ENCODE measurements at places on chromosomes 3 and 15.

GRCh38 chr3:88188436-88188835 is 38.7 kb downstream of the C3orf38 start:
- DNase-seq, result peak; percentile 51

DNA sequence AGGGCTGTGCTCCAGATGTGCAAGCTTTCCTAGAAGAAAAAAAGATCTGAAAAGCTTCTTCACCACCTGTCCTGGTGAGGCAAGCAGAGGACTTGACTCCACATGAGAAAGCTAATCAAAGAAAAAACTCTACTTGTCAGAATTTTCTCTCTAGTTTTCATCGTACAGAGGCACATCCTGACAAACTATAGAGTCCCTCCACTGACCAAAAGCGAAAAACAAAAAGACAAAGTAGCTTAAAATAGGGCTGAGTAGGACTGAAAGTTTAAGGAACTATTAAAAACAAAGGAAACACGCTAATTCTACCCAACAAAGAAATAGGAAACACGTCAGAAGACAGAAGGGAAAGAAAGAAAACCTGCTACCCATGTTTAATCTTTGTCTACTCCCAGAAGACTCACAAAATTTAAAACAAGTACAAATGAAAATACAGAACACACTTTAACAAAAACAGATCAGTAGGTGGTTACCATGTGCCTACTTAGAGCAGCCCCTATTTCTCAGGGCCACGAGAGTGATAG is 26.5 kb downstream of the NANOGP8 start:
- no peak for DNase-seq

GRCh38 chr3:104291437-104291851 is 1075.3 kb upstream of the ALCAM start:
- peak; percentile 16 for DNase-seq

DNA sequence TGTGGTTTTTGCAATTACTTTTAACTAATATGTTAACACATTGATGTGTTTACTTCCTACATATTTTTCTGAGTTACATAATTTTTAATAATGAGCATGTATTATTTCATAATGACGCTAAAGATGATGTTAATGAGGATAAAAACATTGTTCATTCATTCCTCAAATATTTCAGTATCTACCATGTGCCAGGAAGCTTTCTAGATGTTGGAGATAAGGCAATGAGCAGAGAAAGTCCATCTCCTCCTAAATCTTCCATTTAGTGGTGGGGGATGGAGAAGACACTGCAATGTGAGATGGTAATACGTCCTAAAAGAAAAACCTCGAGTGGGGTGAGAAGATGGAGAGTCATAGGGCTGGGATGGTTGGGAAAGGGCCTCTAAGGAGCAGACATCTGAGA is 132.7 kb downstream of the MYLK start:
- DNase-seq, result peak; percentile 43

GRCh38 chr3:129224984-129225393 is 24.4 kb upstream of the COPG1 start:
- DNase-seq, result peak; percentile 82

- peak; percentile 48 for DNase-seq
Measured at GRCh38 chr3:120688121-120688520, 6.1 kb upstream of the HGD start.

DNA sequence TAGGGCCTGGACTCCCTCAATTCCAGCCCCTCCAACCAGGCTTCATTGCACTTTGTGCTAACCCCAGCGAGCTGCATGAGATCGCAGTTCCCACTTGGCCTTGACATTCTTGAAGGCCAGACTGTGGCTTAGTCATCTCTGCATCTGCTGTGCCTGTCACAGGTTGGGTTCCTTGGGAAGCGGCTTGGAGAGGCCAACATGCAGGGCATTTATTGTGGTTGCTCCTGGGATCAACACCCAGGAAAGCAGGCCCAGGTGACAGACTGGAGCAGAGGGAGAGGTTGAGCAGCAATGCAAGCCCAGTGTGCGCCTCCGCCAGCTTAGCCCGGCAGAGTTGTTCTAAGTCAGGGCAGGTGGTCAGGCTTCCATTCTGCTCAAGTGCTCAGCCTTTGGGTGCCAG is 10.5 kb downstream of the ABCF3 start:
- DNase-seq, result no peak

- DNase-seq, result peak; percentile 55
Measured at GRCh38 chr15:88243895-88244787, 12.4 kb downstream of the NTRK3 start.

GRCh38 chr3:3689601-3690375 is 109.4 kb upstream of the LRRN1 start:
- DNase-seq, result no peak

- no peak for DNase-seq
Measured at GRCh38 chr15:77013776-77014131, 18.8 kb downstream of the PSTPIP1 start.

- no peak for DNase-seq
Measured at GRCh38 chr15:97703400-97703799, 257.1 kb upstream of the ARRDC4 start.

- DNase-seq, result no peak
Measured at GRCh38 chr15:68618908-68619698, 40.3 kb downstream of the CORO2B start.

GRCh38 chr15:41621200-41622193 is 38.7 kb upstream of the MGA start:
- DNase-seq, result peak; percentile 94

- no peak for DNase-seq
Measured at GRCh38 chr15:72033711-72034110, 84.2 kb downstream of the MYO9A start.

GRCh38 chr3:36804295-36805055 is 40.1 kb upstream of the DCLK3 start:
- DNase-seq, result no peak

GRCh38 chr3:120831066-120831465 is 76.9 kb upstream of the STXBP5L start:
- no peak for DNase-seq

- DNase-seq, result no peak
Measured at GRCh38 chr3:20417388-20418108, 231.5 kb upstream of the SGO1 start.

Measured in AG20443 (cell line).